ENCODE measurements at places on chromosomes 5 and 9.

GRCh38 chr9:94287877-94288513, 28.9 kb downstream of the ZNF169 start:
- no peak for DNase-seq

GRCh38 chr9:133493845-133494540, 15.1 kb upstream of the SLC2A6 start:
- DNase-seq, result no peak

- no peak for DNase-seq
These were observed 421.9 kb upstream of the KCNN2 start for GRCh38 chr5:113939988-113940387.

- no peak for DNase-seq
These were observed 180.7 kb upstream of the TARS1 start for GRCh38 chr5:33260098-33260497.

GRCh38 chr5:81971111-81971711, 612 bp upstream of the ATG10 start:
- no peak for DNase-seq

GRCh38 chr9:111668026-111668573, 6.7 kb downstream of the GNG10 start:
- DNase-seq, result no peak

GRCh38 chr5:122169350-122170103, 40.2 kb downstream of the ZNF474 start:
- no peak for DNase-seq

GRCh38 chr5:42923710-42924109, 112.0 kb upstream of the SELENOP start:
- no peak for DNase-seq

DNA sequence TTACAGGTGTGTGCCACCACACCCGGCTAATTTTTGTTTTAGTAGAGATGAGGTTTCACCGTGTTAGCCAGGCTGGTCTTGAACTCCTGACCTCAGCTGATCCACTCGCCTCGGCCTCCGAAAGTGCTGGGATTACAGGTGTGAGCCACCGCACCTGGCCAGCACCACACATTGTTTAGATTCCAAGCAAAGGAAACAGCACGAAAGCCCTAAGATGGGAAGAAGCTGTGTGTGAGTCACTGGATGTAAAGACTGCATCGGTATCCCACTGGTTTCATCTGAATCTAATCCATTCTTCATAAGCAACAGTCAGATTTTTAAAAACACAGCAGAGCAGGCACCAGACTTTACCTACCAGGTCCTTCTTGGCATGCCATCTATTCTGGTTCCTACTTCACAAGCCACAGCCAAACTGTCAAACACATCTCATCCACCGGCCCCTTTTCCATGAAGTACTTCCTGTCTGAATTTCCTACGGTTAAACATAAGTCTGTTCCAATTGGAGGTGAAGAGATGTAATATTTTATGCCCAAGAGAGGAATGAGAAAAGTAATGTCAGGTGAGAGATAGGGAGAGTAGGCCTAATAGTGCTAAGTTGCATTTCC, 17.4 kb downstream of the UBTD2 start:
- DNase-seq, result no peak

Data from stimulated activated CD8-positive, alpha-beta memory T cell treated with anti-CD3 and anti-CD28 coated beads, Interleukin-4, amount 100 ng/mL, for 1 hour (primary cell).